ENCODE measurements at places on chromosomes 11 and 22.

DNA sequence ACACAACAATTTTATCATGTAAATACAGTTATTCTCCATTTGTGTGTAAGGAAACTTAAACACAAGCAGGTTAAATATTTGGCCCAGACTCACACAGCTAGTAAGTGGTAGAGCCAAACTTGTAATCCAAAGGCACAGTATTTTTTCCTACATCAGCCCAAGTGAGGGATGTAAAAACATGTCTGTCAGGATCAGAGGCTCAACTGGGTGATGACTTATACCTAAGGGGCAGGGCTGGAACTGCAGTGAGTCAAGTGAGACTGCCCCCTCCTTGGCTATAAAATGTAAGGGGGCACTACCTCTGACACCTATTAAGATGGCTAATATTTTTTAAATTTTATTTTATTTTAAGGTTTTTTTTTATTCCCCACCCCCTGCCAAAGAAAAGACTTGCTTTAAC is 82.6 kb downstream of the APIP start:
- DNase-seq: no peak

GRCh38 chr11:131906963-131907362 is 536.5 kb downstream of the NTM start:
- no peak for DNase-seq

- no peak for DNase-seq
Measured at GRCh38 chr11:73262851-73263495, 9.2 kb upstream of the P2RY6 start.

DNA sequence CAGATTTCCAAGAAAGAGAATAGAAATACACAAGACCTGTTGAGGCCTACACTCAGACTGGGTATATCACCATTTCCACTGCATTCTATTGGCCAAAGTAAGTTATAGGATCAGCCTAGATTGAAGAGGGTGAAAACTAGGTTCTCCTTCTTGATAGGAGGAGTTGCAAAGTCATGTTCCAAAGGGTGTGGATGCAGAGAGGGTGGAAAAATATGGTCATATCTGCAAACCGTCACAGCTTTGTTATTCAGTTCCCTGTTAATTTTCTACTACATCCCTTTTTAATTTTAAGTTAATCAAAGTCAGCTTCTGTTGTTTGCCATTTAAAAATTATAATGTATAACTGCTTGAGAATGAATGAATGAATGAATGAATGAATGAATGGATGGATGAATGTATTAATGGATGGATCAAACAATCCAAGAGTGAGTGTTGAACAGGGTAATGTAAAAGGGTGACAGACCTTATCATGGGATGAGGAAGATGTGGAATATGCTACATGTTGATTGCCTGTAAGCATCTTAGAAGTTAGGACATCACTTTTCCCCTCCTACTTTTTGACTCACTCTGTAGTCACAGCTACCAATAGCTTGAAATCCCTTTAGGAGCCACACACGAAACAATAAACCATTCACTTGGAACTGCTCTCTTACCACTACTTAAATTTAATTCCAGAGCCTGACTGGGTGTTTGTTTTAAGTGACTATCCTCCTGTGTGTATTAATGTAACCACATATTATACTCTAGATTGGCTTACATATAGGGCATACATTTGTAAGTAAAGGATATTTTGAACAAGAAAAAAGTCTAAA is 121.5 kb downstream of the CCDC34 start:
- DNase-seq: no peak

- DNase-seq: no peak
Measured at GRCh38 chr11:63554877-63555223, 8.3 kb downstream of the PLAAT2 start.
